Activated T-helper 1 cell treated with anti-CD3 and anti-CD28 coated beads, Interleukin-12 subunit alpha, Interleukin-12 subunit beta, Interleukin-2, Interleukin-4 antibody, amounts not matched to agents 30 ng/mL and 10 ng/mL and 1 ng/mL, durations not matched to agents 14 hours and 24 hours and 36 hours (primary cell): ENCODE measurements at places on chromosomes 5 and 9. TPM values are rescaled to one million over a fixed set of nuclear protein-coding genes. Genes with fewer than 3 reads are reported as not detected.

The SPATA31E1 gene
- total RNA-seq = not detected in 2 replicates

The AQP7 gene
- not detected in 2 replicates for total RNA-seq

The CER1 gene
- not detected in 2 replicates for total RNA-seq

The EIF4EBP3 gene
- total RNA-seq = 12.7 and 16.1 TPM in 2 replicates

GRCh38 chr9:128061275-128061960 lies 5.7 kb downstream of the NAIF1 start:
- peak overlapping the region; percentile 37 for H3K4me3 ChIP-seq
- DNase-seq = no peak
- H3K27me3 ChIP-seq = peaks cover 3% of the 10 kb centered on the region
- H3K27ac ChIP-seq = peak overlapping the region; percentile 20
- peaks cover 13% of the 10 kb centered on the region for H3K36me3 ChIP-seq

GRCh38 chr5:151196556-151197290 lies 27.2 kb downstream of the CCDC69 start:
- DNase-seq = no peak
- peaks cover 60% of the 10 kb centered on the region for H3K4me1 ChIP-seq
- no peaks in the 10 kb centered on the region for H3K27me3 ChIP-seq
- H3K27ac ChIP-seq = peak overlapping the region; percentile 59
- no peak overlapping the region for H3K4me3 ChIP-seq

- H3K4me1 ChIP-seq = no peaks in the 10 kb centered on the region
- peaks cover 13% of the 10 kb centered on the region for H3K27me3 ChIP-seq
- no peak for DNase-seq
- no peak overlapping the region for H3K4me3 ChIP-seq
Observed at GRCh38 chr5:73917433-73917832, 291.4 kb downstream of the ARHGEF28 start.

- peaks cover 82% of the 10 kb centered on the region for H3K27me3 ChIP-seq
- H3K4me1 ChIP-seq = peaks cover 5% of the 10 kb centered on the region
- peak within 1 kb of the TSS; percentile 15 for H3K4me3 ChIP-seq
- no peaks in the 10 kb centered on the region for H3K36me3 ChIP-seq
- peak within 1 kb of the TSS; percentile 31 for H3K27ac ChIP-seq
Observed at GRCh38 chr5:174724484-174725260, at the start of gene MSX2. Gene MSX2 (plus strand): TSS chr5:174724582. CDS start chr5:174724660, 78 bp downstream.

- no peak overlapping the region for H3K4me3 ChIP-seq
- H3K27ac ChIP-seq = no peak overlapping the region
- no peaks in the 10 kb centered on the region for H3K36me3 ChIP-seq
- no peaks in the 10 kb centered on the region for H3K4me1 ChIP-seq
- DNase-seq = no peak
Observed at GRCh38 chr9:136297766-136298735, 5.8 kb downstream of the CCDC187 start.

DNA sequence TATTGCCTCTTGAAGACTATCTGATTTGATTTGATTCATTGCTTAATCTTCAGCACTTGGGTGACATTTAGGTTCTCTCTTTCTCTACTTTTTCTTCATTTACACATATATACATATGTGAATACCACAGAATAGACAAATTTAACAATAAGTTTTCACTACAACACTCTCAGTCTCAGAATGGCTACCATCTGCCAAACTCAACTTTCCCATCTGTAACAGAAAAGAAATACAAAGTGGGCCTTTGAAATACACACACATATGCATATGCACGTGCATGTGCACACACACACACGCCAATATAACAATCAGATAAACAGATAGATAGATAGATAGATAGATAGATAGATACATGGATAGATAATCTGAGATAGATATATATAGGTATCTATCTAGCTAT lies 762.8 kb upstream of the NUDT12 start:
- no peaks in the 10 kb centered on the region for H3K27me3 ChIP-seq
- H3K4me3 ChIP-seq = no peak overlapping the region
- DNase-seq = no peak
- no peaks in the 10 kb centered on the region for H3K4me1 ChIP-seq
- H3K36me3 ChIP-seq = no peaks in the 10 kb centered on the region
- no peak overlapping the region for H3K27ac ChIP-seq

DNA sequence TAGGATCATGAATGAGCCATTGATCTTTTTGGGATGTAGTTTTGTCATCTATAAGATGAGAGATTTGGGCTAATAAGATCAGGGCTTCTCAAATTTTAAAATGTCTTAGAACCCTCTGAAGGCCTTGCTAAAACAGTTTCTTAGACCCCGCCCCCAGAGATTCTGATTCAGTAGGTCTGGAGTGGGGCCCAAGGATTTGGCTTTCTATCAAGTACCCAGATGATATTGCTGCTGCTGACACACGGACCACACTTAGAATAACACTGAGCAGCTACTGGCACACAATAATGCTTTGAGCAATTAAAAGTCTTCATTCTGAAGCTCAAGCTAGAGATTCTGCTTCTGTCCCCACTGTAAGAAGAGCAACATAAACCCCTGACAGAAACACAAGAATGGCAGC lies 216.7 kb downstream of the SMARCA2 start:
- H3K4me1 ChIP-seq = peaks cover 9% of the 10 kb centered on the region
- no peaks in the 10 kb centered on the region for H3K36me3 ChIP-seq
- no peaks in the 10 kb centered on the region for H3K27me3 ChIP-seq
- H3K27ac ChIP-seq = no peak overlapping the region
- no peak for DNase-seq

DNA sequence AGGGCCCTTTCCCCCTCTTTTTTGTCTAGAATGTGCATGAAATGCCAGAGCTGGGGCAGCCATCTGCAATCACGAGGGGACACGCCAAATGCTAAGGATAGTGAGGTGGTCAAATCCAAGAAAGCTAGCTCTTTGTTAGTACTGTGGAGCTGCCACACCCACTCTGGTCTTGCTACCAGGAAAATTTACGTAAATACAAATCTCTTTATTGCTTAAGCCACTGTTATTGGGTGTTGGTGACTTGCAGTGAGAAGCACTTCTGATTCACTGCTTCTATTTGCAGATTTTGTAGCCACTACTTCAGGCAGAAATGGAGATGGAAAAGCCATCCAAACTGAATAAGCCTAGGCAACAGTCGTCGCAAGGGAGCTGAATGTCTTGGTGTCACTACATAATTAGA lies 25.6 kb upstream of the SUSD1 start:
- H3K4me3 ChIP-seq = no peak overlapping the region
- H3K27me3 ChIP-seq = peaks cover under 1% of the 10 kb centered on the region
- H3K4me1 ChIP-seq = peaks cover 5% of the 10 kb centered on the region
- no peak overlapping the region for H3K27ac ChIP-seq

DNA sequence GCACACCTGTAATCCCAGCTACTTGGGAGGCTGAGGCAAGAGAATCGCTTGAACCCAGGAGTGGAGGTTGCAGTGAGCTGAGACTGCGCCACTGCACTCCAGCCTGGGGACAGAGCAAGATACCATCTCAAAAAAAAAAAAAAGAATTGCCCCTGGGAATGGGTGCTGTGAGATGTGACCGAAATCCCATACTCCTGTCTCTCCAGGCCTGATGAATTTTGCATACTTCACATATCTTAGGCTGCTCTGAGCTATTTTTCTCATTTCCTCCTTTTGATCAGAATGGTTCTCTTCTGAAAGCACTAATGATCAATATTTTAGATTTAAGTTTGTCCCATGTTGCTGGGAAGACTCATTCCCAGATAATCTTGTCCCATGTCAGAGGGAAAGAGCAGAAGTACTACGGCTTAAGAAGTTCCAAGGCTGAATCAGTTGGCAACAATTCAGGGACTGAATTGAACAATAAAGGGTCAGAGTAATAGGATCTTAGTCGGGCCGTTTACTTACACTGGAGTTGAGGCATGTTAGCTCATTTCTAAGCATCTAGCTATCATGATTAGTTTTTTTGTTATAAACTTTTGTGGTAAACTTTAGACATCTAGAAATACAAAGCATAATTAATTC lies 44.2 kb upstream of the TENT2 start:
- no peak overlapping the region for H3K27ac ChIP-seq
- no peak for DNase-seq
- peaks cover 20% of the 10 kb centered on the region for H3K4me1 ChIP-seq
- no peaks in the 10 kb centered on the region for H3K36me3 ChIP-seq

DNA sequence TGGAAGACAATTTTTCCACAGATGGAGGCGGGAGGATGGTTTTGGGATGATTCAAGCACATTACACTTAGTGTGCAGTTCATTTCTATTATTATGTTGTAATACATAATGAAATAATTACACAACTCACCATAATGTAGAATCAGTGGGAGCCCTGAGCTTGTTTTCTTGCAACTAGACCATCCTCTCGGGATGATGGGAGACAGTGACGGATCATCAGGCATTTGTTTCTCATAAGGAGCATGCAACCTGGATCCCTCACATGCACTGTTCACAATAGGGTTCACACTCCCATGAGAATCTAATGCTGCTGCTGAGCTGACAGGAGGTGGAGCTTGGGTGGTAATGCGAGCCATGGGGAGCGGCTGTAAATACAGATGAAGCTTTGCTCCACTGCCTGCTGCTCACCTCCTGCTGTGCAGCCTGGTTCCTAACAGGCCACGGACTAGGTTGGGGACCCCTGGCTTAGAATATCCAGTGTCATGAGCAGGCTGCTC lies 1.6 kb downstream of the STKLD1 start:
- no peak overlapping the region for H3K27ac ChIP-seq
- no peak for DNase-seq
- peaks cover 10% of the 10 kb centered on the region for H3K4me1 ChIP-seq
- peaks cover 11% of the 10 kb centered on the region for H3K36me3 ChIP-seq

DNA sequence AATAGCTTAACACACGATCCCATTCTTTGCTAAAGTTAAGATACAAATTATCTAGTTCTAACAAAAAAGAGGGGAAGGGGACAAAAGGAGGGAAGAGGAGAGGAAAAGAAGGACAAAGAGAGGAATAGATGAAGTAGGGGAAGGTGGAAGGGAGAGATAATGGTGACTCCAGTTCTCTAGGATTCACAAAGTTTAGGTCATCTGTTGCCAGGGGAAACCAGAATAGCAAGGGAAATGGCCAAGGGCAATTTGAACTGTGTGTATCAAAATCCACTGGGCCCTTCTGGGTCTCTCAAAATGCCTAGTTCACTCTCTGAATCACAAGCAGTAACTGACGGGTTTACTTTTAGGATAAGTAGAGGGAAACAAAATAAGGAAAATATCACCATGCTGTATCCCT lies 7.6 kb downstream of the SLC24A2 start:
- no peaks in the 10 kb centered on the region for H3K36me3 ChIP-seq
- H3K4me3 ChIP-seq = no peak overlapping the region
- peaks cover 13% of the 10 kb centered on the region for H3K27me3 ChIP-seq

DNA sequence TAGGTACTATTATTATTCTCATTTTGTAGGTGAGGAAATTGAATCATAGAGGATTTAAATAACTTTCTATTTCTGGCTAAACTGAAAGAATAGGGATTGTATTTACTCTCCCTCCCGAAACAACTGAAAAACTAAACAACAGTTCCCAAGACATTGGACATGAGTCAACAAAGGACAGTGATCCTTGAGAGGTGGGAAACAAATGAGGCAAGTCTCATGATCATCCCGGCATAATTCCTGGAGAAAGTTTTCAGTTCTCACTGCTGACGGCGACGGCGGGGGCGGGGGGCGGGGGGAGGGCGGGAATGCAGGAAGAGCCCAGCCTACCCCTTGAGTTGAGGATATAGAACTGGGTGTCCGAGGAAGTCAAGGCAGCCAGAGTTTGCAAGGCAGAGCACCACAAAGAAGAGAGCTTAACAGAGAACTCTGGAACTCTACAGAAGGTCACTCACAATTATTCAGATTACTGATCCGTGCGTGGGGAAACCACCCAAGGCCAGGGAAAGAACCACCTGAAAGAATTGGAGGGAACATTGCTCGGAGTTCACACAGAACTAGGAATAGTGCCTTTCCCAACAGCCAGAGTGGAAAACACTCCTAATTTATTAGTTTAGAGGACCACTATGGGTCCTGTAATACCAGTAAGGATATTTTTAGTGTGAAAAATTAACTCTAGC lies 27.4 kb upstream of the WHRN start:
- no peak for DNase-seq
- no peak overlapping the region for H3K4me3 ChIP-seq
- H3K36me3 ChIP-seq = no peaks in the 10 kb centered on the region
- H3K4me1 ChIP-seq = no peaks in the 10 kb centered on the region

DNA sequence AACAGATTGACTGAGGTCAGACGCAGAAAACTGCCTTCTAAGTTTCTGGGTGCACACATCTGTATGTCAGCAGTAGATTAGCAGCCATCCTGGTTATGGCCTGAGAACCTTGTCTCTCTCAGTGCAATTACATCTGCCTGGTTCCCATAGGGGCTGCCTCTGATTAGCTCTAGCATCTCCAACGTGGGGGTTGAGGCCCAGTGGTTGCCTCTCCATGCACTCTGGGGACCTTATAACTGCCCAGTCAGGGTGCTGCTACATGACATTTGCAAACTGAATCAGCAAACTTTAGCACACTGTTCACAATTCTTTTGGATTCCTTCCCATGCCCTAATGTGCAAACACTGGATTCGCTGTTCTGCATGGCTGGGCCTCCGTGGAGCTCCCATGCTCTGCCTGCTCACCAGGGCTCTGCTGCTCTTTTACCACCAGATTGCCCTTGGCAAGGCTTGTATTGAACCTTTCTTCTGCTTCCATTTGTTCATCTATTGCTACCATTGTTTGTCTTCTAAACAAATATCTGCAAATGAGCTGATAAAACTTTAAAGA lies 36.2 kb downstream of the SNX18 start:
- DNase-seq = no peak
- H3K27me3 ChIP-seq = peaks cover 5% of the 10 kb centered on the region
- no peak overlapping the region for H3K27ac ChIP-seq
- H3K36me3 ChIP-seq = peaks cover 20% of the 10 kb centered on the region
- no peak overlapping the region for H3K4me3 ChIP-seq

GRCh38 chr5:15796096-15796495 lies 296.1 kb downstream of the FBXL7 start:
- no peak overlapping the region for H3K4me3 ChIP-seq
- no peaks in the 10 kb centered on the region for H3K27me3 ChIP-seq
- no peaks in the 10 kb centered on the region for H3K36me3 ChIP-seq
- no peak for DNase-seq

DNA sequence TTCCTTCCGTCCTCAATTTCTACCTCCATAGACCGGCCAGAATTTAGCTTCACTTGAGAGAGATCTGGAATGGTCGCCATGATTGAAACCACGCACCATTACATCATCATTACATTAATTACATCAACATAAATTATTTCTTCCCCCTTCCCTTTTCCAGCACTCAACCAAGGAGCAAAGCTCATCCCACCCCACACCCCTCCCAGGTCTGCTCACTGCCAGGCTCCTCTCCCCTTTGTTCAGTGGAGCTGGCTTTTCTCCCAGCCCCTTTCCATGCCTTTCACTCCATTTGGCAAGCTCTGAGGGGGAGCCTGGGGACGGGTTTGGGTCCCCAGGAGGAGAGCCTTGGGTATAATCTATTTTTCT lies 8.4 kb downstream of the RACK1 start:
- H3K36me3 ChIP-seq = peaks cover 56% of the 10 kb centered on the region
- no peak for DNase-seq
- H3K4me1 ChIP-seq = peaks cover 22% of the 10 kb centered on the region
- H3K27ac ChIP-seq = peak overlapping the region; percentile 29
- no peaks in the 10 kb centered on the region for H3K27me3 ChIP-seq
